ENCODE measurements at places on chromosomes 5 and 9.

- no peak for DNase-seq
Measured at GRCh38 chr9:137956688-137957385, 79.3 kb downstream of the CACNA1B start.

DNA sequence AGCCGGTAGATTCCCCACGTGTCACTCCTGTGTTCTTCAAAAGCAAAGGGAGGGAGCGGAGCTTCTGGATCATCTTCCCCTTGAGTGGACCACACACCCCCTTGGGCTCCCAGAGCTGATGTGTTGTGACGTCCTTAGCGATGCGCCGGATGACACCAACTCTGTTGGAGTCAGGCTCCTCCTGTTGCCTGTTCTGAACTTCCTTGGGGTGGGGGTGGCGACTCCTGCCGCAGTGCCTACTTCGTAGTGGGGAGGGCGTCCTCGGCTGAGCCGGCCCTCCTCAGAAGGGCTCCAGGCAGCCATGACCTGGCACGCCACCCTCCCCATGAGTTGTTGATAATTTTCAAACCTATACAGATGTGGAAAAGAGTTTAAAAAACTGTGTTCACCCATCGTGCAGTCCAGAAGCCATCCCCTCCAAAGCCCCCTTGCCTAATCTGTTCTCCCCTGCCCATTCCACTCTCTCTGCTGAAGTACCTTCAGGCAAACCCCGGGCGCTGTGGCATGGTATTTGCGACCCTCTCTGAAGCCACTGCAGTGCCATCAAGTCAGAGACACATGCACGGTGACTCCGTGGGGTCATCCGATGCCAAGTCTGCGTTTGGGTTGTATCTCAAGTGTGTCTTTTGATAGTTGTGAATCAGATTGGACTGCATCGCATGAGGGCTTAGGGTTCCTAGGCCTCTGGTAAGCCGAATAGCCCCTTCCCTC is 16.7 kb downstream of the EXOC3 start:
- DNase-seq = no peak

DNA sequence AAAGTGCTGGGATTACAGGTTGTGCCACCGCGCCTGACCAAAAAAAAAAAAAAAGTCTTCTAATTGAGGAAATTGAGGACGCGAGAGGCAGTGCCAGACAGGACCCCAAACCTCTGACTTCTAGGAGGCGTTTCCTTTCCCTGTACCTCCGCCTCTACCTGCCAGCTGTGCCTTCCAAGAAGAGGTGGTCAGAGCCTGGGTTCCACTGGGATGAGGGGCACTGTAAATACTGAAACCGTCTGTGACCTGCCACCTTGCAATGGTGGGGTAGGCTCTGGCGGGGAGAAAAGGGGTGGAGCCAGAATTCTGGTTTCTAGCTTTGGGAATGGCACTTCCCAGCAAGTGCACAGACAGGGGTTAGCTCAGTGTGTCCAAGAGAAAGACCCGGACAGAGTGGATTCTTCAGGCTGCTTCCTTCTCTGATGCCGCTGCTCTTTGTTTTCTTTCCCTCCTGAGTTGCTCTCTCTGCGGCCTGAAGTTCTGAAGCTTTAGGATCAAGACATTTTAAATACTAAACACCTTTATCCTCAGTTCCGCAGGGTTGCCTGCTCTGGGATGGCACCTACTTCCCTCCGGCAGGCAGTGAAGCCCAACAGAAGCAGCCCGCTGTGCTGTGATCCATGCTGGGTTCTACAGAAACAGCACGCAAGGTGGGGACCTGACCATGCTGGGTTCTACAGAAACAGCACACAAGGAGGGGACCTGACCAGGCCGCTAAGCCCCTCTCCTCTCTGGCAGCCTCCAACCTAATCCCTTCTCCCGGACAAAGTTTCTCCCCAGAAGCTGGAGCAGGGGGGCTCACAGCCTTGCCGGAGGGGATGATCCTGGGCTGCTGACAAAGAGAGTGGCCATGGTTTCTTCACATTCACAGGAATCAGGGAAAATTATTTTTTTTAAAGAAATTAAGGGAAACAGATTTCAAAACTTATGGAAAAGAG is 65.2 kb downstream of the OTULIN start:
- no peak for DNase-seq

- no peak for DNase-seq
Measured at GRCh38 chr5:150616024-150616470, 24.4 kb upstream of the SYNPO start.

- DNase-seq = no peak
Measured at GRCh38 chr5:173498286-173498685, 118.2 kb downstream of the BOD1 start.

- DNase-seq = no peak
Measured at GRCh38 chr9:116671605-116672004, 15.5 kb upstream of the TRIM32 start.
